Stimulated activated CD4-positive, alpha-beta T cell treated with anti-CD3 and anti-CD28 coated beads, Interleukin-12 subunit alpha, Interleukin-12 subunit beta, amount 100 ng/mL, for 4 hours (primary cell): ENCODE measurements at places on chromosomes 11 and 22.

GRCh38 chr11:65425971-65426838, 3.6 kb downstream of the NEAT1 start:
- DNase-seq, result no peak

- DNase-seq, result no peak
These were observed 90.8 kb upstream of the CLDN5 start for GRCh38 chr22:19615001-19615461.

DNA sequence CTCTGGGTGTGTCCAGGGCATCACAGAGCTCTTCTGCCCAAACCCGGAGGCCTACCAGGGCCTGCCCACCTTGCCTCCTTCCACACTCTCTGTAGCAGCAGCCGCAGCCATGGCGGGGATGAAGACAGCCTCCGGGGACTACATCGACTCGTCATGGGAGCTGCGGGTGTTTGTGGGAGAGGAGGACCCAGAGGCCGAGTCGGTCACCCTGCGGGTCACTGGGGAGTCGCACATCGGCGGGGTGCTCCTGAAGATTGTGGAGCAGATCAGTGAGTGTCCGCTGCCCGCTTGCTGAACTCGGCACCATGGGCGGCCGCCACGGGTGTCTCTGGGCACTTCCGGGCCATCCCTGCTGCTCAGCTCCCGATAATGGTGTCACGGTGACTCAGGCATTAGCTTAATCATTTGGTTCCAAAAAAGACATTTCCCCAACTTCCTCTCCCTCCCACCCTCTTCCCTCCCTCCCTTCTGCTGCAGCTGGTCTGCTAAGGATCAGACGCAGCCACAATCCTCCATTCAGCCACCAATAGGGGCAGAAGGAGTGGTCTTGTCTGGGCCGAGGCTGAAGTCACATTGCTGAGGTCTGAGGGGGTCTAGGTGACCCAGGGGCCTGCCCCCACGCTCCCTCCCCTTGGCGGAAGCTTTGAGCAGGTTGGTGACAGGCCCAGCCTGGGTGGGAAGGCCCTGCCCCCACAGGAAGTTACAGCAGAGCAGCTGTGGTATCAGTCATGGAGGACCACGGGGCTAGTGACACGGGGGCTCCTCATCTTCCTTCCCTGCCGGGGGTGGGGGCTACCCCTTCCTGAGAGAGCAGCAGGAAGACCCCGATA, 950 bp downstream of the FERMT3 start:
- peak; percentile 76 for DNase-seq

DNA sequence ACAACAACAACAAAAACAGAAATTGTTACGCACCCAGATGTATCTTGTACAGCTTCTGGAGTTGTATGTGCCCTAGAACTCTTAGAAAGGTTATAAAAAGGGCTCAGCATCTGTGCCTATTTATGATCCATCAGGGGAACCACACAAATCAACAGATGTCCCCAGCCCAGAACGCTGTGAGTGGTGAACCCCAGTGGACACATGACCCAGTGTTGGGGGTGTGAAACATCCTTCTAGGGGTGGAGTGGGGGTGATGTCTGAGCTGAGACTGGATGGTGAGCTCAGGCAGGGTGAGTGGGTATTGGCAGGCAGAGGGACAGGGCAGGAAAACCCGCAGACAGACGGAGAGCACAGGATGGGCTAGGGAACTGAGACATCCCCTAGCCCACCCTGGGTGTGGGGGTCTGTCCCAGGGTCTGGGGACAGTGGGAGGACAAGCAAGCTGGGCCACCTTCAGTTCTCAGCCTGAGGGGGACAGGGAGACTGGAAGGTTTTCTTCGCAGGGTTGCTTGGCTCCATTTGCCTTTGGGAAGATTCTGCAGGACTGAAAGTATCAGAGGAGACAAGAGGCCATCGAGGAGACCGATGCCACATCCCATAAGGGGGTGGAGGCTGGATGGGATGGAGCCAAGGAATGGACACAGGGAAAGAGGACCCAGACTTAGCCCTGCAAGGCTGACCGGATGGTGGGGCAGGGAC, 5.8 kb upstream of the EMID1 start:
- DNase-seq, result no peak

DNA sequence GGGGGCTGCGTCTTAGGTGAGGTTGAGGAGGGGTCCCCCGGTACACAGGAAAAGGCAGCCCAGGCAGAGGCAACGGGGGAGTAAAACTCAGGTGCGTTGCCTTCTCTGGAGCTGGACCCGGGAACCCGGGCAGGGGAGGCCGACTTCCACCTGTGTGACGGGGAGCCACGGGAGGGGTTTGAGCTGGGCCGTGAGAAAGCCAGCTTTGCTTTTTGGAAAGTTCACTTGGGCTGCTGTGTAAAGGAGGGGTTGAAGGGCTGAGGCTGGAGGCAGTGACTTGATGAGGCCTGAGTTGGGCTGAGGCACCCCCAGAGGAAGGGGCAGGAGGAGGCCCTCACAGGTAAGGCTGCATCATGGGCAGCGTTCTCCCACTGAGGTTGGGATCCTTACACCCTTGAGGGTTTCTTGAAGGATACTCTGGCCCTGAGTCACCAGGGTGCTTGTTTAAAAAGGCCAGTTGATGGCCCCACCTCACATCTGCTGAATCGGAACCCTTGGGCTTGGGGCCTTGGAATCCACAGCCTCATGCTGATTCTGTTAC, 47.2 kb downstream of the CHRDL2 start:
- no peak for DNase-seq

DNA sequence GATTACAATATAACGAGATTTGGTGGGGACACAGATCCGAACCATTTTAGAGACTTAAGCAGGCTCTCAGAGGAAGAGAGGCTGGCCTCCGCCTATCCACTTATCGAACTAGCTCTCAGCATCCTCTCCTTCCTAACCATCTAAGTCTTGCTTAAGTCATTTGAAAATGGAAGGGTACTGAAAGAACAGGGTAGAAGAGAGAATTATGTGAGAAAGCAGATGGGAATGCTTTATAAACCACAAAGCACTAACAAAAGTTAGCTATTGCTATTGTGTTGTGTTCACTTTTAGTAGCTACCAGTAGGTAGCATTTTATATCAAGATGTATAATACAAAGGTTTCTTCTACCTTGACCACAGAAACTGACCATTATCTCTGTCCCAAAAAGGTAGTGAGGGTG, 153.4 kb upstream of the CADM1 start:
- no peak for DNase-seq

DNA sequence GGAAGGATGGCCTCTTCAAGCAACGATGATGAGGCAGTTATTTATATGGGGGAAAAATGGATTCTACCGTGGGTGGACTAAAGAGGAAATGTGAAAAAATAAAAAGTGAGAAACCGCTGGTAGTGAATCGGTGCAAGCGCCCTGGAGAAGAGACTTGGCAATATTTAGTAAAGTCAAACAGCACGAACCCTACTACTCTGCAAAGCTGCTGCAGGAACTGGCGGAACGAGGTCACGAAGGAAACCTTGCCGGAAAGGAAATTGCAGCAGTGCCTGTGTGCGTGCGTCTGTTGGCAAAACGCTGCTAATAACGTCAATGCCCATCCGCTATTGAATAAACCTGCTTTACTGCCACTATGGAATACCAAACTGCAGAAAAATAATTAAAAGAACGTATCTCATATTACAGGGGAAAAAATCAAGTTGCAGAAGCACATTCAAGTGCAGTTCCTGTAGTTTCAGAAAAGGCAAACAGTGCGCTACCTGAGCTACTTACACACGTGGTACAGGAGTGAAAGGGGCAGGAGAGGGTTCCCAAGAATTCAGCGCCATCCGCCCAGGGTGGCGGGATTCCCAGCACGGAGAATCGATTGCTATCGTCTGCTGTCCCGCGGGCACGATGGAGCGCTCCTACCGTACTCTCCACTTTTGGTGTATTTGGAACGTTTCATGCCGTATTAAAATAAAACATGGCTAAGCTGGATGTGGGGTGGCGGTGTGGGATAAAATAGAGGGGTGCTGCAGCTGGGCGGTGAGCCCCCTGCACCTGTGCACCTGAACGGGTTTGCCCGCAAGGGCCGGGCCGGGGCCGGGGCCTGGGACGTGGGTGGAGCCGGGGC, 585 bp upstream of the NADSYN1 start:
- peak; percentile 30 for DNase-seq

DNA sequence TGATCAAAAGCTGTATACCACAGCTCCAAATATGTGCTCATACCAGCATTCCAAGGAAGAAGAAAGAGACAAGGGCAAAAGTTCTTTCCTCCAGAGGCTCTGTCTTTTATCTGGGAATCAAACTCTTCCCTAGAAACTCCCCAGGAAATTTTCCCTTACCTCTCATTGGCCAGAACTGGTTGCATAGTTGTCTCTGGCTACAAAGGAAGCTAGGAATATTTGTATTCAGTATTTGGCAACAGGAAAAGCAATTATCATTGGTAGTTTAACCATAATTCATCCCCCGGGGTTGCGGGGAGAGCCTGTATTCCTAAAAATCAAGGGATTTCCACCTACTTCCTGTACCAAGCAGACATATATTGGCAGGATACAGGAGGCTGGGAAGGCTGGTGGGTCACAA, 10.5 kb upstream of the ZFTA start:
- DNase-seq, result no peak

DNA sequence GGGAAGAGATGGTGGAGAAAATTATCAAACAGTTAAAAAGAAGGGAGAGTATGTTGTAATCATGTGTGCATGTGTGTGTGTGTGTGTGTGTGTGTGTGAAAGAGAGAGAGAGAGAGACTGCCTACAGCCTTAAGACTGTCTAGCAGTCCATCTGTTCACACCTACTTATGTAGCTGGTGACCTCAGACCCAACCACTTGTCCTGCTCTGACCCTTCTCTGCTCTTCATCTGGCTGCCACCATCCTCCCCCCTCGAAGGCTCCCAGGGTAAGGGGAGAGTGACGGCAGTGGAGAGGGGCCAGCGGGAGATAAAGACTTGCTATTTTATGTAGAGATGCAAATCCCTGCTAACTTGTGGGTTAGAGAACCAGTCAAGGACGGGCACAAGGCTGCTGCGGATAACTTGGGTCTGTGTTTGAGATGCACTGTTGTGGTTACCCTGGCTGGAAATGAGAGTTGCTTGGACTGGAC, 24.9 kb upstream of the GRAMD1B start:
- DNase-seq, result no peak

DNA sequence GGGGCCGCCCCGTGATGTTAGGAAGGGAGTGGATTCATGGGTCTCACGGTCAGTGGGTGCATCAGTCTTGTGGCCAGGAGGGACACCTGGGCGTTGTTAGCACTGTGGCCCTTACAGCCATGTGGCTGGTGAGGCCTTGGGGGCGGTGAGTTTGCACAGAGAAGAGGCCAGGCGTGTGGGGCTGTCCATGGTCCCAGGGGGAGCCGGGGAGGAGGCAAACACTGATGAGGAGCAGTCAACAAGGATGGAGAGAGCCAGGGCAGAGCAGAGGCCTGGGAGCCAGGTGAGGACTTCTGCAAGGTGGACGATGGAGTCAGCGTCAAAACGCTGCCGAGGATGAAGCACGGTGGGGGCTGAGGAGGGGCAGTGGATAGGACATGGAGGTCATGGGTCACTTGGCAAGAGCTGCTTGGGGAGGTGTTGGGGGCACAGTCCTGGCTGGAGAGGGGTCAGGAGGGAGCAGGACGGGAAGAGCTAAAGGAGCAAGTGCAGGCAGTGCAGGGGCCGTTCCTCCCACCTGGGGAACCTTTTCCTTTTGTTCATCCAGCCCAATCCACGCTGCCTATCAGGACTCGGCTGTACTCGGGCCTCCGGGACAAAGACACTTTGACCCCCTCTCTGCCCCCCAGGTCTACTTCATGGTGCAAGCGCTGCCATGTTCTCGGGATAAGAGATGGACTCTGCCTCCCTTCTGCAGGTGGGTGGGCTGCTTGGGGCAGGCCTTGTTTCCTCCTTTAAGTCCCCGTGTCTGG, 801.1 kb downstream of the TBC1D22A start:
- no peak for DNase-seq

- no peak for DNase-seq
These were observed 88.5 kb upstream of the SYT13 start for GRCh38 chr11:45374653-45375059.

DNA sequence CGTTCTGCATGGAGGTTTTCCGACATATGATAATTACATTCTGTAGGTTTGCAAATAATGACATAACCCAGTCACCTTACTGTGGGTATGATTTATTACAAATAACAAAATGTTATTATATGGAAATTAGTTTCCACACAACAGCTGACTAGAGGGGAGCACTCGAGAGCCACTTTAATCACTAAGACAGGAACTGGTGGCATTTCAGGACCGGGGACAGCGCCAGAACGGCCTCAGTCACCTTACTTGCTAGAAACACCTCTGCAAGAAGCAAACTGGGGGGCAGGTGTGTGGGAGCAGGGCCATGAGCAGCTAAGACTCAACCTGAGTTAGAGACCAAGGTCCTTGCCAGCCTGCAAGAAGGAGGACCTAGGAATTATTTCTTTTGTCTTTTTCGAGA, 199.9 kb downstream of the DSCAML1 start:
- DNase-seq, result peak; percentile 22

GRCh38 chr11:114280696-114281095, 15.5 kb upstream of the NNMT start:
- DNase-seq, result no peak

DNA sequence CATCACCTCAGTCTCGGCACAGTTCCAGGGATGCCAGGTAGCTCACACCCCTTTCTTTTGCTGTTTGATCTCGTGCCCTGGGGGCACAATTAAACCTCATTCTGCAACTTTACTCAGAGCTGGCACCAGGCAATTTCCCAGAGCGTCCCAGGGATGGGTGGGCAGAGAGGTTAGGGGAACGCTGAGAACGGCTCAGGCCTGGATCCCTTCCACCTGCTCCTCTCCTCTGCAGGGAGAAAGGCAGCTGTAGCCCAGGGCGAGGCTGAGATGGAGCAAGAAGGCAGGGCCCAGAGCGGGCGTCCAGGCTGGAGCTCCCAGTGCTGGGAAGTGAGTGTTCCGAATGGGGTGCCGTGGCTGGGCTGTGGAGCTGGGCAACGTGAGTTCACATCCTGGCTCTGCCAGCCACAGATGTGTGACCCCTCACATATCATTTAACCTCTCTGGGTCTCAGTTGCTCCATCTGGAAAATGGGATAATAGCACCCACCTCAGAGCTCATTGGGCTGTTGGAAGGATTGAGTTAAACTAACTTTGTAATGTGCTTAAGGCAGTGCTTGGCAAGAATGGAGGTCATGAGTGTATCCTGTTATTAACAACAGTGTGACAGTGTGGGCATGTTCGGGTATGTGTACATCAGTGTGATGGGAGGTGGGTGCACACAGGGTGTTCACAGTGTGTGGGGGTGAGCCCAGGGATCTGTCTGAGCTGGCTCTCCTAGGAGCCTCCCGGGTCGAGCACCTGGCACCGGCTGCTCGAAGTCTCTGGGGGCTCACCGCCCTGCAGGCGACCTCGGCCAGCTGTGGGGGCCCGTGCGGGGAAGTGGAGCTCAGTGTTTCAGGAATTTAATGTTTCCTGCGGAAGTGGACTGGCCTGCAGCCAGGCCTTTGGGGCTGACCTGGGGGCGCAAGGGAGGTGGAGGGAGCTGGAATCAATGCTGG, 15.5 kb downstream of the OTUB1 start:
- DNase-seq, result no peak

GRCh38 chr11:68724293-68724692, 27.0 kb downstream of the TESMIN start:
- DNase-seq, result no peak

- no peak for DNase-seq
These were observed 16.0 kb downstream of the KCNQ1OT1 start for GRCh38 chr11:2683806-2684205.
